ENCODE measurements at places on chromosomes 2 and 18.

DNA sequence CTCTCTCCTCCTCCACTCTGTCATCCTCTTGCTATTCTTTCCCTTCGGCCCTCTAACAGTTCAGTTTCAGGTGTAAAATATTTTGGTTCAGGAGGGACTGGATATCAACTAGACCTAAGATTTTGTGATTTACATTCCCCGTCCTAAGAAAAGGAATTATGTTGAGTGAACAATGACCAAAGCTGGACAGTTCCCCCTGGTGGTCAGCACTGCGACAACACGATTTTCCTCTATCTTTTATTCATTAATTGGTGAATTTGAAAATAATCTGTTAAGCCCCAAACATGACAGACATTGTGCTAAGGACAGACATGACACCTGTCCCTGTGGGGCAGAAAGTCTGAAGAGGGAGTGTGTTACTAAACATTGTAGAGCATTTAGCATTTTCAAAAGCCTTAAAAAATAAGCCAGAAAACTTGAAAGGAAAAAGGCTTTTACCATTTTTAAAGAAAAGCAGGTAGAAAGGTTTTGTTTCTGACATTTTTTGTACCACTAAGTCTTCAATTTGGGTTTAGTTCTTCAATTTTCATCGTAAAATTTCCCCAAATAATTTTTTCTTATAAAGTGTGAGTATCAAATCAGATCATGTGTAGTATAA, 28.4 kb upstream of the GTF2A1L start:
- peak; percentile 66 for DNase-seq

DNA sequence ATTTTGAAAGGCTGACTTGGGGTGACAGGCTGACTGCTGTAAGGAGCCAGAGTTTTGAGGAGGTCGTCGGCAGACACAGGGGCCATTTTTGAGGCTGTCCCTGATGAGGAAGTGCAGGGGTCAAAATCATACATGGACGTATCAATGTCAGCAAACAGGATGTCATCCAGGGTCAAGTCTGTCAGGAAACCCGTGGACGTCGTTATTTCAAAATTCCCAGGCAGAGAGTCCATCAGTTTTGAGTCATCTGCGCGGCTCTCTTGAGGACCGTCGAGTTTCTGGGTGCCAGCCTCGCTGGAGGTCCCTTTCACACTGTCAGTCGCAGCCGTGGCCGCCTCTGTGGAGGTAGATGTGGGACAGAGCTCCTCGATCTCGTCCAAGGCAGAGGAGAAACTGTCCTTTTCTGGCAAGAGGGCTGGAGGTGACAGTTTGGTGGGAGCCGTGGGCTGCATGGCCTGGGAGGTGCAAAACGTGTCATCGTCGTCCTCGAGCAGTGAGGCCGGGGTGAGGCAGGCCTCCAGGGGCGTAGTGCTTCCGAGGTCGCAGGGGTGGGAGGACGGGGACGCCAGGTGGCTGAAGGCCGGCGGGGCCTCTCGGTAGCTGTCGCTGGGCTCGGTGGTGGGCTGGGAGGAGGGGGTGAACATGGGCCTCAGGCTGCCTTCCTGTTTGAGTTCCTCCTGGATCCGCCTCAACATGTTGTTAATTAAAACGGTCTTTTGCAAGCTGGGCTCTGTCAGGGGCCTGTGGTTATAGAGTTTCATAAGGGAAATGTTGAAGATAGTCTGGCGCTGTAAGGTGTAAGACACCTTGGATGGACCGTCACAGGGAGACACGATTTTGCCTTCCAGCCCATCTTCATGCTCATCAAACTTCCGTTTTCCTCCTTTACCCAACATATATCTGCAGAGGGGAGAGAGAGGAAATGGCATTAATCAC, 17.5 kb downstream of the SERTAD2 start:
- DNase-seq, result no peak

DNA sequence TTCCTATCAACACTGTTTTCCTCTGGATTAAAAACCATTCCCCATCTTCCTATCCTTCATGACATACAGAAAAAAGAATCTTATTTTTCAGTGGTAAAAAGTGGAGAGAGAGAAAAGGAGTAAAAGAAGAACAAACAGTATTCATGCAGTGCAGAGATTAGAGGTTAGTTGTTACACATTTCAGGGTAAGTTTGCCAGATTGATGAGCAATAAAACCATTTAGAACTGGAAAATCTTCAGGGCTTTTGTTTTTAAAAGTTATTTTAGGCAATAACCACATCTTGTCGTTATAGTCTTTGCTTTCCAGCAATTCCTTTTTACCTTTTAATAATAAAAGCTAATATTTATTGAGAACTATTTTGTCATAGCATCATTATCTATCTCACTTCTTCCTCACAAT, 104.5 kb downstream of the GPD2 start:
- peak; percentile 67 for DNase-seq

GRCh38 chr2:120132691-120133090, 90.5 kb downstream of the TMEM185B start:
- DNase-seq, result no peak

DNA sequence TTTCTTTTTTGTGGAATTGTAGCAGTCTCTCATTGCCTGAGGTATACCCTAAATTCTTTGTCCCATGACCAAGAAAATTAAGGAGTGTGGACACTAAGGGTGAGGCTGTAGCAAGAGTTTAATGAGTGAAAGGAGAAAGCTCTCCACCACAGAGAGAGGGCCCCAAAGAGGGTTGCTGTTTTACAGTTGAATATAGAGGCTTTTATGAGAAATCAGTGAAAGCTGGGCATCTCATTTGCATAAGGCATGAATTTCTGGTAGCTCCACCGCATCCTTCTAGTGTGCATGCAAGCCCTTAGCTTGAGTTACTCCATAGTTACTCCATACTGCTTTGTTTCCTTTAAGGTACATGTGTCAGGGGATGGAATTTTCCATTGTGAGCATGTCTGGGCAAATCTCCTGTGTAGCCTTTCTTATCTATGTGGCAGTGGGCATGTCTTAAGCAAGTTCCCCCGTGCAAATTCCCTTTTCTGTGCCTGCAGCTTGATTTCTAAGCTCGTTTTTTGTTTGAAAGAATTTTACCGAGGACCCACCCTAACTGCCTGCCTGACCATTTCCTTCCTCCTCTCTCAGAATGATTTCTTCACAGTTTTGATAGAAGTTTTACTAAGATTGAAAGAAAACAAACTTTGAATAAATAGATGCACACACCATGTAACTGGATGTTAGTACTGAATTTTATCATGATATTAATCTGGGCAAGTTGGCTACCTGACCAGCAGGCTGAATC, 218.9 kb downstream of the PARD3B start:
- no peak for DNase-seq

- DNase-seq, result no peak
These were observed 170.6 kb downstream of the DNAH6 start for GRCh38 chr2:84686783-84687476.

- DNase-seq, result no peak
These were observed 10.4 kb upstream of the ZNF512 start for GRCh38 chr2:27572439-27572838.

- no peak for DNase-seq
These were observed 4.2 kb downstream of the LRRTM1 start for GRCh38 chr2:80300346-80300745.

DNA sequence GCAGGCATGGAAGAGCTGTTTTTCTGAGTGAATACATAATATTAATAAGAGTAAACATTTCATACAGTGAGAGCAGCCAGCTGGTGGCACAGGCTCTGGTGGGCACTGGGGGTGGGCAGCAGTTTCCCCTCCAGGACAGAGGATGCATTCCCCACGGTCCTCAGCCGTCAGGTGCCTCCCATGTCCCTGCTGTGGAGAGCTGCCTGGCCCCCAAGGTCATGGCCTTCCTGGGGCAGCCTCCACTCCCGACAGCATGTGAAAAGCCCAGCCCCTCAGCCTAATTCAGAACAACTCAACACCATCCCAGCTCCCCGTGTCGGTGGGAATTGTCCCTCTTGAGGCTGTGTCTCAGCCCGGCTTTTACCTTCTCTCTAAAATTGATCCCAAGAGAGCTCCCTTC, 147.4 kb downstream of the GALR1 start:
- DNase-seq, result no peak

DNA sequence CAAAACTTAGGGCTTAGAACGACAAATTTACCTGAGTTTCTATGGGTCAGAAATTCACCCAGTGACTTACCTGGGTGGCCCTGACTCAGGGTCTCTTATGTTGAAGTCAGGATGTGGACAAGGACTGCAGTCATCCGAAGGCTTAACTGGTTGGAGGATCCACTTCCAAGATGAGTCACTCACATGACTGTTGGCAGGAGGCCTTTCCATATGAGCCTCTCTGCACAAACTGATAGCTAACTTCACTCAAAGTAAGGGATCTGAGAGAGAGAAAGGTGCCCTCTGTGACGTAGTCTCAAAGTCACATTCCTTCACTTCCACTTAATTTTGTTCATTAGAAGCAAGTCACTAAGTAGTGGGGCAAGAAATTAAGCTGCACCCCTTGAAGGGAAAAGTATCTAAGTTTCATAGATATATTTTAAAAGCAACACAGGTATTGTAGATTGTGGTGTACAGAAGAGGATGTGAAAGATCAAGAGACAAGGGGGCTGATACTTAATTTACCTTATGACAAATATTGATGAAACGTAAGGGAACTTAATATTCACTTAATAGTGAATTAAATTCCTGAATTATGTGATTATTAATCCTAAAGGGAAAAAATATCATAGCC, 48.4 kb downstream of the TANK start:
- peak; percentile 90 for DNase-seq

- no peak for DNase-seq
These were observed 18.1 kb upstream of the HDAC4 start for GRCh38 chr2:239418918-239419317.

GRCh38 chr2:26273501-26273900, 28.8 kb downstream of the HADHB start:
- DNase-seq, result peak; percentile 20

DNA sequence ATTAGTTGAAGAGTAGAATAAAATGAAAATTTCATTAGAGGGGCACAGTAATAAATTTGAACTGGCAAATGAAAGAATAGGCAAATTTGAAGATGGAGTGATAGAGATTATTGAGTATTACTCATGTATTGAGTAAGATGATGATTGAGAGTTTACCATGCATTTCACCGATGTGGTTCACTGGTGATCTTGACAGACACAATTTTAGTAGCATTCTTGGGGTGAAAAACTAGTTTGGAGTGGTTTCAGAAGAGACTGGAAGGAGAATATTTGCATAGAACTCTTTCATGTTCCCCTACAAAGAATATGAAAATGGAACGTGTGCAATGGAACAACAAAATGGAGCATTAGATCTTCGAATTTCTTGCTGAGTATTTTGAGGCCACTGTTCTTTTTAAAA, 121.4 kb downstream of the ASXL3 start:
- no peak for DNase-seq

- no peak for DNase-seq
These were observed 65.0 kb downstream of the UGGT1 start for GRCh38 chr2:128155970-128156369.

DNA sequence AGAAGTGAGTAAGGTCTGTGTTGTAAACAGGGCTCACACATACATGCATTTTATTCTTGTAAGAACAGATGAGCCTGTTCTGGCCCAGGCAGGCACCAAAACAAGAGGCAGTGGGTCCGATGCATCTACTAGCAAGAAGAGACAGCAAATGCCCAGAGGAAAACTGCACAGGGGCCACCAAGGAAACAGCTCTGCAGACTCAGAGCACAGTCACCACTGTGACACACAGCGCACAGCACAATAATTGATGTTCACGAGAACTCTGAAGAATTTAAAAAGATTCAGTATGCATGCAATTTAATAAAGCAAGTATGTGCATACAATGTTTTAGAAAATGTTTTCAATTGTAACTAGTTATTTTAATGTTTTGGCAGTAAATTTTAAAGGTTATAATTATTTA, 24.8 kb downstream of the LONRF2 start:
- DNase-seq, result no peak

DNA sequence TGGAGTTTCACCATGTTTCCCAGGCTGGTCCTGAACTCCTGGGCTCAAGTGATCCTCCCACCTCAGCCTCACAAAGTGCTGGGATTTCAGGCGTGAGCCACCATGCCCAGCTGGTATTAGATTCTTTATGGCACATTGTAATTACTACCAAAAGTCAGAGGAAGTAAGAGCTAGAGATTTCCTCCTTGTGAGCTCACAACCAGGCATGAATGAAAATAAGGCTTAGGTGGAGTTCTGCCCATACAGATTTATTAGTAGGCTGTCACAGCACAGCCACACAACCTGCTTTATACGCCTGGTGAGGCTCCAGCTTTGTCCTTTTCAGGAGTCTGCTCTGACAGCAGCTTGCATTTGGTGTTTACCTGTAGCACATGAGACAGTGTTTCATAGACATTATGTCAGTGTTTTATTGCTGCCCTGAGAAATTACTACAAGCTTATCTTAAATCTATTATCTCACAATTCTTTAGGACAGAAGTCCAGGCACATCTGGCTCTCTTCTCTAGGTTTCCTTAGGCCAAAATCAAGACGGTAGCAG, 156.6 kb downstream of the TANC1 start:
- peak; percentile 26 for DNase-seq

- peak; percentile 30 for DNase-seq
These were observed 858 bp downstream of the POLR1B start for GRCh38 chr2:112542984-112543661.

DNA sequence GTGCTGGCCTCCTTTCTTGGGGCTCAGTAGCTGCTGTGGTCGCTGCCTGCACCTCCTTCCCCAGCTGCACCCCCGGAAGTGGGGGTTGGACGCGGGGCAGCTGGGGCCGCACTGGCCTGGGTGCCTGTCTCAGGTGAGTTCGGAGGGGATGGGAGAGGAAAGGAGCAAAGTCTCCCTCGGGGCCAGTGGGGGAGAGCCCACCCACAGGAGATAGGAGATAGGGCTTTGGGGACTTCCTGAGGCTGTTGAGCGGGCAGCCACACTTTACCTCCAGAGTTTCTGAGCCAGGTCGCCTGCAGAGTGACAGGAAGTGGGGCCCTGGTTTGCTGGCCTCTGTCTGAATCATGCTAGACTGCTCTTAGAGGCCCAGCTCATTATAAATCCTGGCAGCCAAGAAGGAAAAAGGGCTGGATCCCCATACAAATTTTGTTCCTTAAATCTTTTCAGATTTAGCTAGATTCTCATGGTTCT, 8.1 kb downstream of the MBP start:
- DNase-seq, result peak; percentile 48

- DNase-seq, result no peak
These were observed 143.0 kb downstream of the HNMT start for GRCh38 chr2:138107288-138107687.

- peak; percentile 76 for DNase-seq
These were observed 281.8 kb upstream of the ZEB2 start for GRCh38 chr2:144801766-144802165.

GRCh38 chr2:19796035-19796695, 105.6 kb downstream of the TTC32 start:
- DNase-seq, result peak; percentile 93

- peak; percentile 76 for DNase-seq
These were observed 232.9 kb downstream of the GULP1 start for GRCh38 chr2:188524519-188525113.

DNA sequence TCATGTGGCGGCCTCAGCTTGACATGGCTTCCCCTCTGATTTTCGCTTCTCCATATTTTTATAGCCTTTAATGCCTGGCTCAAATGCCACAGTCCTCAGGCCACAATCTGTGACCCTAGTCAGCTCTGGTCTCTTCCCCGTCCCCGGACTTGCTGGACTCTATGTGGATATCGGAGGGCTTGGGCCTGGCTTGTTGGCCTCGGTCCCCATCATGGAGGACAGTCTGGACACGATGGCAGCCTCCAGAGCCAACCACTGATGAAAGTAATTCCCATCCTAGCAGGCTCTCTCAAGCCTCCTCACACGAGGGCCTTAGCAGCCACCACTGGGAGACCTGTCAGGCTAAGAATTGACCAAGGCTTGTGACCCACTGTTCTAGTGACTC, 61.6 kb downstream of the LPIN1 start:
- DNase-seq, result no peak
